Nucleus accumbens (tissue), 56 donors: ENCODE measurements at places on chromosomes 3 and 15.

GRCh38 chr3:23809840-23810342 is 4.1 kb downstream of the UBE2E1 start:
- no peak for DNase-seq

GRCh38 chr3:45628746-45629145 is 34.2 kb downstream of the LIMD1 start:
- no peak for DNase-seq

DNA sequence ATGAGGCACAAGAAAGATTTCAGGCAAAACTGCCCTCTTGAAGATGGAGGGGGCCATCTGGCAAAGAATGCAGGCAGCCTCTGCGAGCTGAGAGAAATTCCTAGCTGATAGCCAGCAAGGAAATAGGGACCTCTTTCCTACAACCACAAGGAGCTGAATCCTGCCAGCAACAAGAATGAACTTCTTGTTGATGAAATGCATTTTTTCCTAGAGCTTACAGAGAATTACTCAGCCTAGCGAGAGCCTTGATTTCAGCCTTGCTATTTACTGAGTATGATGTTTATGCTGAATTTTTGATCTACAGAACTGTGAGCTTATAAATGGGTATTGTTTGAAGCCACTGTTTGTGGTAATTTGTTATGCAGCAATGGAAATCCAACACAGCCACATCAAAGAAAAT is 148.5 kb upstream of the NAALADL2 start:
- DNase-seq: no peak

DNA sequence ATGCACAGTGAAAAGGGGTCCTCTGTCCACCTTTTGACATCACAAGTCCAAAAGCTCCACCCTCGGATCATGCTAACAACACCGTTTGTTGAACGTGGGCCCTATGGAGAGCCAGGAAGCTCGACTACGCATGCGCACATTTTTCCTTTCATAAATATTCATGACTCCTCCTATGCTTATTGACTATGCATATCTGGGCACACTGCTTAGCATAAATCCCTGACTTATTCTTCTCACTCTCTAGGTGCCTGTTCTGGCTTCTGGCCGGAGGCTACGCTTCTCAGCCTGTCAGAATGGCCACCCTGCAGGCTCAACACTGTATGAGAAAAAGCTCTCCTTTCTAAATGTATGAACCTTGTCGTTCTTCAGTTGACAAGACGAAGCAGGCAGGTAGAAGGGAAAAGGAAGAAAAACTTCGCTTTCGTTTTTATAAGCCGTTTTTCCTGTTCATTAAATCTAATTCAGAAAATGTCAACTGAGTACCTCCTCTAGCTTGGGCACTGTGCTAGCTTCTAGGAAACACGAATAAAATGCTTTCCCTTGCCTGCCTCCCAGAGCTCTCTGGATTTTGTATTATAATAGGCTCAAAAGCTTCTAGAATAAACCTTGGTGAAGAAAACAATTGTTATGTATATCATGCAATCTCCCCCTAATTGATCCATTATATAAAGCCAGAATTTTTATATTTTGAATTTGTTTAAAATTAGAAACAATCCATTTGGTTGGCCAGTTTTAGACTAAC is 207.7 kb downstream of the ATP10A start:
- DNase-seq: no peak

DNA sequence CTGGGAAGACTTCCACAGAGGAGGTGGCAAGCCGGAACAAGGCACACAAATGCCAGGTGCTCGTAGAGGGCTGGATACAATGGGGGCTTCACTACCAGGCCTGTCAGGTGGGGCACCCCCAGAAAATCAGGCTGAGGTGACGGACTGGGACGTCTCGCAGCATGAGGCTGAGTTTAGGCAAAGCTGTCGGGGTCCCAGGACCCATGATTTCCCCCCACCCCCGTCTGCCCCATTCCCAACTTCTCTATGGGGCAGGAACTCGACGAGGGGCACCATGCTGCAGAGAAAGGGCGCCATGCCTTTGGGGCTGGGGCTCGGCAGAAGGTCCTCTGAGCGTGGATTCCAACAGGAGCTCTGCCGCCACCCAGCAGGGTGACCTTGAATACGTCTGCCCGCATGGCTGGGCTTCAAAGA is 65.7 kb upstream of the HES1 start:
- no peak for DNase-seq

DNA sequence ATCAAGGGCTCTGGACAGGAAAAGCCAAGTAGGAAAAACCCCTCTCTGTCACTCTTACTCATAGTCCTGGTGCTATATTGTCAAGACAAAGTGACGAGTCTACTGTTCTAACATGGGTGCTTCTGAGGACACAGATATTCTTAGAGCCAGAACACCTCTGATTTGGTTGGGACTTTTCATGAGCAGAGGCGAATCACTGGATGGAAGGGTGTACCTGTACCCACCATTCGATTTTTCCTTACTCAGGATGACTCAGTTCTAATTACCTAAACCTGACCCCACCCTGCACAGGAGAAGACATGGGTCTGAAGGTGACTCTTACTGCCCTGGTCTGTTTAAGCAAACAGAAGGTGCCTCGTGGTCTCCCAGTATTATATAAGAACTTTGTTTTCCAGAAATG is 58.5 kb downstream of the ABCC5 start:
- DNase-seq: no peak

DNA sequence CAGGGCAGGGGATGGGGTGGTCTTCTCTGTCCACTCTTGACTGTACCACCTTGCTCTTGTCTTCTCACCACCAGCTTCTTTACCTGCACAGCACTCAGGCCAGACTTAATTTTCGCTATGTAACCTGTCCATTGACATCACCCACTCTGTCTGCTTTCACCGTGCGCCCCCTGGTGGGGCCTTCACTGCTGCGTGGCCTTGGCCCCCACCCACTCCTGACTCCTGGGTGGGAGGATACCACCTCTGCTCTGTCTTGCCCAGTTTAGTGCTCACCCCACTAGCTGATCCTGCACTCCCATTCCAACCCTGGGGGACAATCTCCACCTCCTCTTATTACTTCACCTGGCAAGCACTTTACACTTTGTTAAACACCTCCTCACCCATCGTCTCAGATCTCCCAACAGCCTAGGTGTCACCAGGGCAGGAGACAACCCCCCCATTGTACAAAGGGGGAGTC is 17.7 kb downstream of the PTH1R start:
- DNase-seq: peak; percentile 40
